ENCODE measurements at places on chromosomes 7 and 10. TPM values are rescaled to one million over a fixed set of nuclear protein-coding genes. Genes with fewer than 3 reads are reported as not detected.

- no peak for DNase-seq
These were observed 137.5 kb downstream of the ST7 start for GRCh38 chr7:117090791-117091190.

GRCh38 chr10:6385665-6386064 is 182.9 kb downstream of the PFKFB3 start:
- no peak for DNase-seq

GRCh38 chr7:99002148-99002826 is 124.0 kb downstream of the TRRAP start:
- no peak for DNase-seq

DNA sequence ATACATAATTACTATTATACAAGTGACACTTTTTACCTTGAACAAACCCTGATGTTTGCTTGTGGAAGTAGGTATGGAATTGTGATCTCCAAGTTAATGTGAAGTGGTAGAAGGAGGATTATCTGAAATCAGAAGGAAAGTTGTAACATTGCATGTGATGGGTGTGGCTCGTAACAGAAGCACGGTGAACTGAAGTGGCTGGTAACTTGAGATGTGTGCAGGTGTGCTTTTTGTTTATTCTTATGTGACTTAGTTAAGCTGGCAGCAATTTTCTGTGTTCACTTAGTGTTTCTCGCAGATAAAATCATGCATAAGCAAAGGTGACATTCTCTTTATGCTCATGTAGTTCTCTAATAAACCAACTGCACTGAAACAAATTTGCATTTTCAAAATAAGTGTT is 82.3 kb downstream of the ZEB1 start:
- DNase-seq, result no peak

DNA sequence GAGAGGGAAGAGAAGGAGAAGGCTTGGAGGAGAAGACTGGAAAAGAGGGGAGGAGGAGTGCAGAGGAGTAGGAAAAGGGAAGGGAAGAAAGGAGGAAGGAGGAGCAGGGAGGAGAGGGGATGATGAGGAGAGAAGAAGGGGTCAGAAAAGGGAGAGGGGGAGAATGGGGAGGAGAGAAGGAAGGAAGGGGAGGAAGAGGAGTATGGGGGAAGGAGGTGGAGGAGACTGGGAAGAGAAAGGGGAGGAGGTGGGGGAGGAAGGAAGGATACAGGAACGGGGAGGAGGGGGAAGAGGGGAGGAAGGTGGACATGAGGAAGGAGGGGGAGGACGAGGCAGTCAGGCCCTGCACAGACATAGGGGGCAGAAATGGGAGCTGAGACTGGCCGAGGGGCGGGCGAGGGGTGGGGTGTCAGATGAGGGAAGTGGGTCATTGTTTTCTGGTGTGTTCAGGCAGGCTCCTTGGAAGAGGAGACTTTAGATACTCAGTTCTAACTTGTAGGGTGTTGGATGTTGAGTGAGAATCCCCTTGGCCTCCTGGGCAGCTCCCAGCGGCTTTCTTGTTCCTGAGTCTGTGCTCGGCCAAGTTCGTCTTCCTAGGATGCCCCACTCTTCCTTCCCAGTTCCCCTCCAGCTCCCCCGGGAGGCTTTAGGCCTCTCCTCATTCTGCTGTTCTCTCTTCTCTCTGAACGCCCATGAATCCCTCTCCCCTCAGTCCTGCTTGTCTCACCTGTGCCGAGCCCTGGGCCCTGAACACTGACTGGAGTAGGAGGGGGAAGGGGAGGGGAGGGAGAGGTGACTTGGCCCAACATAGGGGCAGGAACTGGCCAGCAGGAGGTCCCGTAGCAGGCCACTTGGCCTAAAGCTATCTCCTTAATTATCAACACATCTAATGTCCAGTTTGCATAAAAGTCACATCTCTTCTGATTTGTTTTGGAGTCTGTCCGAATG is 12.8 kb upstream of the CRHR2 start:
- no peak for DNase-seq

- no peak for DNase-seq
These were observed 21.8 kb downstream of the PRKCQ start for GRCh38 chr10:6558272-6558671.

DNA sequence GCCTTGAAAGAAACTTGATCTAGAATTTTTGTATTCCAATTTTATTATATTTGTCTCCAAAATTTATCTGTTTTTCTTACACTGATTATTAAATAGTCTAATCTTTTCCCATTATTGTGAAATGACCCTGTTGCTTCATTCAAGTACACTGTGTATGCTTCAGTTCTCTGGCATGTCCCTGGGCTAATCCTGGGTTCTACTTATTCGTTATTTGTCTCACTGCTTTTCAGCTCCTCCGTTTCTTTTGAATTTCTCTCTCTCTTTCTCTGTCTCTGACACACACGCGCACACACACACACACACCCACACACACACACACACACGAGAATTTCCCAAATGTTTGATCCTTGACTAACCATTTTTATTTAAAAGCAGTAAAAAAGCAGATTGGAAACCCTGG is 768.6 kb downstream of the NRG3 start:
- DNase-seq, result no peak

DNA sequence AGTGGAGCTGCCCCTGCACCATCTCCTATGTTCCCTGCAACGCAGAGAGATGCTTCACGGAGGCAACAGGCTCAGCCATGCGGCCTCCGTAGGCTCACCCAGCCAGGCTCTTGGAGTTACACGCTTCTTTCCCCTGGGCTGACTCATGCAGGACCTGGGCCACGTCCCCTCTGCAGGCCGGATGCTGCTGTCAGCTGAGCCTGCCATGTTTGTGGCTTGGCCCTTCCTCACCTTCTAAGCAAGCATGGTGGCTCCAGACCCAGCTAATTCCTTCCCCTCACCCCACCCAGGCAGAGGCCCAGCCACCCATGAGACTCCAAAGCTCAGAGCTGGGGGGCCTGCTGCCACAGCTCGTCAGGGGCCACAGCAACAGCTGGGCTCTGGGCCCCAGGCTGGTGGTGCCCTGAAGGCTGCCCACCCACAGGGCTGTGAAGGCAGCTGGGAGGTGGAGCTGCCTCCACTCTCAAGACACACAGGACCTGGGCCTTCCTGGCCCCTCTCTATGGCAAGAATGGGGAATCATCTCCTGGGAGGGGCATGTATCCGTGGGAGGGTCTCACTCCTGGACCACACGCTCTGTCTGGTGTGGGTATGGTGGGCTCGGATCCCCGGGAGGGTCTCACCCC is 219.6 kb downstream of the ELFN1 start:
- DNase-seq, result peak; percentile 29

GRCh38 chr7:154541606-154542005 is 461.3 kb downstream of the PAXIP1 start:
- DNase-seq, result no peak

GRCh38 chr7:140059273-140060242 is 3.2 kb downstream of the PARP12 start:
- DNase-seq, result peak; percentile 61

DNA sequence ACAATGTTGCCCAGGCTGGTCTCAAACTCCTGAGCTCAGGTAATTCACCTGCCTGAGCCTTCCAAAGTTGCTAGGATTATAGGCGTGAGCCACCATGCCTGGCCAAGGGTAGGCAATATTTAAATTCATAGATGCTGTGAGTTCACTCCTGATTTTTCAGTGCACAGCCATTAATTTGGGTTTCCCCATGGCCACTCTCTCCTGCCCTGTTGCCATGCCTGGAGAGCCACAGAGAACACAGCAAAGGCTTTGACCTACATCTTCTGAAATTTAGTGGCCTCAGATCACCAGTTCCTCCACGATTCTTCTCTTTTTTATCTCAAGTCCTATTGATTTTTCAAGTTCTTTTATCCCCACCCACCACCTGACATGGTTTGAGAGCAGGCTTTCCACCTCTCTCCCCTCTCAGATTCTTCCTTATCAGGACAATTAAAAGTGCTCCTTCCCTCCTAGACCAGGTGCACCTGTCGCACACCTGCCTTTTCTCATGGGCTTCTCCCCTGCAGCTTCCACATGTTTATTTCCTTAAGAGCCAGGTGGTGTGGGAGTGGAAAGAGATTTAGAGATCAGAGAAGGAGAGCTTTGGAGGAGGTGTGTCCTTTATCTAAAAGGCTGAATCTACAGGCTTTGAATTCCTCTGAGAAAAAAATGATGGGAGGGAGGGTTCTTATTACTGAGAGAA is 123.8 kb downstream of the ADRA2A start:
- DNase-seq, result no peak

DNA sequence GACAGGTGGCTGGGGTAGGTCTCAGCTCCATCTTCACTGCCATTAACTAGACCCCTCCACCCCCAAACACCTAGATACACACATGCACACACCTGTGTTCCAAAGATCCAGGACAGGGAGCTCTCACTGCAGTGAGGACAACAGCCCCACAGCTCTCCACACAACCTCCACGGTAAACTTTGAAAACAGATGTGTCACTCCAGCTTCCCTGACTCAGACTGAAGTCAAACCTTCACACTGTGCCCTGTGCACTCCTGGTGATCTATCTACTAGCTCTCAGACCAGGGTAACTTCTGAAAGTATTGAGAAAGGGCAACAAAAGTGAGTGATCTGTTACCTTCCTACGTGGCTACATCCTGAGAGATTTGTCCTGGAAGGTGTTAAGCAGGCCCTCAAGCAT is 519.8 kb downstream of the XPNPEP1 start:
- DNase-seq, result no peak

DNA sequence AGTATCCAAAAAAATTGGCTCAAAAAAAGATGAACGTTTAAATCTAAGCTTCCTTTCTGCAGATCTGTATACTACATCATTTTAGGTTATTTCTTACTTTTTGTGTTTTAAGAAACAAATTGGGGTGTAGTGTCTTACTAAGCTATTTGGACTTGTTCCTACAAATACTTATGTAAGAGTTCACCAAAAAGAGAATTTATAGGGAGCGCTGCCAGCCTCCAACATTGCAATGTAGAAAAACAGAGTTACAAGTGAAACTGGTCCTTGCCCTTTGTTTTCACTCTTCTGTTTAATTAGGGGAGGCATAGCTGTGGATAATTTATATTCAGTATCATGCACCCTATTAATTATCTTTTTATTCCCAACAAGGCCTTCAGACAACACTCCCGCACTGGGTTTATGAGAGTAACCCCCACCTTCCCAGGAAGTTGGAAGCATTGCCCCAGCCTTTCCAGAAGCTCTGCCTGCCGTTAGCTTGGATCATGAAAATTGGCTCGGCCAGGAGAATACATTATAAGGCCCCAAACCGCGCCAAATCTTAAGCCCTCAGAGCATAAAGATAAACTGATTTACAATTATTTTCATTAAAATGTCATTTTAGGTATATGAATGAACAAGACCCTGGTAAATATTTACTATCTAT is 261.8 kb upstream of the KLF6 start:
- no peak for DNase-seq

- DNase-seq, result no peak
These were observed 751.8 kb upstream of the IGFBP3 start for GRCh38 chr7:46672861-46673260.

DNA sequence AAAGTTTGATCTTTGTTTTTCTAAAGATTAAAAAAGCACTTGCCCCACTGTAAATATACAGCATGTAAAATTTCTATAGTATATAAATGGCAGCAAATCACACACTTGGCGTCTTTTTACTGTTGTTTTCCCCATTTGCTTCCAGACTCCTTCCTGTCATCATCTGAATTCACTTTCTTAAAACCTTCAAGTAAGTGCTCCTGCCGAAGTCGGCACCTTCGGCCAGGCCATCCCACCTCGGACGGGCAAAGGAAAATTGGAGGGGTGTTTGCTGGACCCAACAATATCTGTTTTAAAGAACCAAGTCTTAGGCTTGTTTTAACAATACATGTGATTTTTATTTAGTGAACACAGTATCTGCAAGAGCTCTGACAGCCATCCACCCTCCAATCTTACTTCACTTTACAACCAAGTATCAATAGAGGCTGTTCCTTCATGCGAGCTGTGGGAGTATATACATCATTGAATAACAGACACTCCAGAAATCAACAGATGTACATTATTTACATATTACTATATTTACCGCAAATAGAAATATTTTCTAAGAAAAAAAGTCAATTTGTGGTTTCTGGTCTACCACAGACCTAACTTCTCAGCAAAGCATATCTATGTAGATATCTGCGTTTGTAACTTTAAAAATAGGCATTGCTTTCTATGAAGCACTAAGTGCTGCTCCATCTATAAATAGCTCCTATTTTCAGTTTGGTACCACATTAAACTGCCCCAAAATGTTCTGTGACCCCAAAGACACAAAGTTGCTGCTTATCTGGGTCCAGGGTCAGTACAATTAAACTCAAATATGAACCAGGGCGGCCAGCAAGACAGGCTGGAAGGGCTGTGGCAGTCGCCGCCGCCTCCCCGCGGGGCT is 110.7 kb downstream of the CYTH3 start:
- DNase-seq, result no peak

DNA sequence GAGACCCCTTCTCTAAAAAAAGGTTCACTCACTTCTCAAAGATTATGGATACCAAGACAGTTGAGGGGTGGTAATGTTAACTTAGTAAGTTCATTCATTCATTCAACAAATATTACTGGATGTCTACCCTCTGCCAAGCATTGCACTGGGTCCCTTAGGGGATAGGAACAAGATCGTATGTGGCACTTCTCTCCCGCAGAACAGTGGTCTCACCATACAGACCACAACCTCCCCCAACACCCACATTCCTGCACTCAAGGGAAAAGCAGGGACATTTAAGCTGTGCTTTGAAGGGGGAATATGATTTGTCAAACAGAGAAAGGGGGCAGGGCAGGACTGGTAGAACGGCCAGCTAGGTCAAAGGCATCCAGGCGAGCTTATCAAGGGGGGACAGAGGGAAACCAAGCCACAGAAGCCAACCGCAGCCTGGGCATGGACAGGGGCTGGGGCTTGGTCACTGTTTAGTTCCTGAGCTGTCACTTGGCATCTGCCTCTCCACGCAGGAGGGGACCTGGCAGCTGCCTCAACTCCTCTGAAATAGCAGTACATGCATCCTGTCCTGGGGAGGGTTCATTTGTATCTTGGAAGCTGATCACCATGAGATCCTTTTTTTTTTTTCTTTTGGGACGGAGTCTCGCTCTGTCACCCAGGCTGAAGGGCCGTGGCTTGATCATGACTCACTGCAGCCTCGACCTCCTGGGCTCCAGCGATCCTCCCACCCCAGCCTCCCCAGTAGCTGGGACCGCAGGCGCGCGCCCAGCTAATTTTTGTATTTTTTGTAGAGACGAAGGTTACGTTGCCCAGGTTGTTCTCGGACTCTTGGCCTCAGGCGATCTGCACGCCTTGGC is 949 bp upstream of the CLIP2 start:
- no peak for DNase-seq

GRCh38 chr10:124944982-124945381 is 3.1 kb downstream of the ZRANB1 start:
- DNase-seq, result no peak

GRCh38 chr7:25356534-25357151 is 128.4 kb upstream of the NPVF start:
- DNase-seq, result no peak

TMEM26 gene
- total RNA-seq, result not detected

PTN gene
- total RNA-seq, result not detected

HTR5A gene
- not detected for total RNA-seq

ADAM12 gene
- 1.0 TPM for total RNA-seq

PLOD3 gene
- 34.4 TPM for total RNA-seq

LIPM gene
- total RNA-seq, result not detected

GBX1 gene
- total RNA-seq, result not detected

CABCOCO1 gene
- not detected for total RNA-seq

SH2D4B gene
- 0.46 TPM for total RNA-seq

ENTPD1 gene
- total RNA-seq, result 12.9 TPM

EPHB6 gene
- total RNA-seq, result 10.9 TPM

KLF14 gene
- not detected for total RNA-seq
